ENCODE measurements at places on chromosomes 3 and 15. TPM values are rescaled to one million over a fixed set of nuclear protein-coding genes. Genes with fewer than 3 reads are reported as not detected.
A peak's percentile ranks its signal among the peaks of the same experiment; 100 is the strongest.

GRCh38 chr3:12579456-12579855 is 22.6 kb downstream of the MKRN2 start:
- no peak for DNase-seq

- no peak for DNase-seq
Observed at GRCh38 chr3:3353153-3353552, 173.7 kb upstream of the CRBN start.

Gene CFAP100
- not detected for total RNA-seq

DNA sequence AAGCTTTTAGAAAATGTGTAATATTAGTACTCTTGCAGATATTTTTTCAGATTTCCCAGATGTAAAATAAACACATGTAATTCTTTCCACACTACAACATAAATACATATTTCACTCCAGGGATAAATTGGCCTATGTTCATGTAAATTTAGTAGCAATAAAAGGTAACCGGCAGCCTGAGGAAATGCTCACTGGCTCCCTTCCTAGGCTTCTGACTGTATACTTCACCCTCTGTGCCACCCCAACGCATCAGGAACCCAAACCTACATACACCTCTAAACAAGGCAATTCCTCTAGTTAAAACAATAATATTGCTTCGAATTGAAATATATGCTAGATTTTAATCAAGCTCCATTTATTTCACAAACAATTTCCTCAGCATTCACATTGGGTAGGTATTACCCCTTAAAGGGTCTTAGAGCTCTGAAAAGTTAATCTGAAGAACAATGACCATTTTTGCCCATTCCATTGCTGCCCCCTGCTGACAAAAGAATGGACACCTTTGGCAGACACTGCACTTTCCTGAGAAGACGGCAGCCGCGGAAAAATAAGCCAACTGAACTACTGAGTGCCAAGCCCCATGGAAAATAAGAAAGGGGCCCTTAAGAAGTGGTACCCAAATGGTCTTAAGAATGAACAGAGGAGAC is 212.5 kb downstream of the OSBPL10 start:
- no peak for DNase-seq

GRCh38 chr3:8283193-8283592 is 218.4 kb upstream of the LMCD1 start:
- DNase-seq: no peak

Gene GPR149
- total RNA-seq: not detected

DNA sequence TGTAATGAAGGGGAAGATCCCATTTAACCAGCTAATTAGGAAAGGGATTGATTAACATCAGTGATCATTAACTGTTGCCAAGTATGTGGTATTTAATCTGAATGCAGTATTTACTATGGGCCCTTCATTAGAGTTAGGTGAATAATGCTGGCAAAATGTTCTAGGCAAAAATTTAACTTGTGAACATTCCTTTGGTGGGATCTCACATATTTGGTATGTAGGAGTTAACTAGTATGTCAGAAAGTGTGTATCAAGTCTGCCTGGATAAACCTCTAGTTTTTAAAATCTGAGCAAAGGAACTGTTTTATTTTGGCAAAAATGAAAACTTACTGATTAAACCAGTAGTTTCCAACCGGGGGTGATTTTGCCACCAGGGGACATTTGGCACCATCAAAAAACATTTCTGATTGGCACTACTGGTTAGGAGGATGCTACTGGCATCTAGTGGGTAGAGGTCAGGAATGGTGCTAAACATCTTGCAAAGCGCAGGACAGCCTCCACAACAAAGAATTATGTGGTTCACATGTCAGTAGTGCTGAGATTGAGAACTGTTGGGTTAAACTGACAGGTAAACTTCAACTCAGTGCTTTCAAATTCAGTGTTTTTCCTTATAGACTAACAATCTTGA is 22.5 kb downstream of the LRTM1 start:
- no peak for DNase-seq

DNA sequence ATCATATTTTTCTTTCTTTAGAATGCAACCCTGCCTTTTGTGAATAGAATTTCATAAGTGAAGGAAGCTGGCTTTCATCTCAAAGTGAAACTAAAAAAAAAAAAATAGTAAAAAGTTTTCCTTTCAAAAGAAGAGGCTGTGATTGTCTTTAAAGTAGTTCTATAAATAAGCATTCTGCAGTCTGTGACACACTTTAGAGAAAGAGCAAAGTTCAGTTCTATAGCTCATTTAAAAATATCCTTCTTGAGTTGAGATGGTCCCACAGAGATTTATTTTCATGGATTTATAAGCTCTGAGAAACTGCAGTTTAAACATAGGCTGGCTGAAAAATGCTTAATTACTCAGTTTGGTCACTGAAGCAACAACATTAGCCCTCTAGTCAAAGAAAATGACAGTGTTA is 36.1 kb upstream of the CNTN6 start:
- DNase-seq: no peak

- no peak for DNase-seq
Observed at GRCh38 chr3:100396967-100397366, 3.9 kb downstream of the TOMM70 start.

- no peak for DNase-seq
Observed at GRCh38 chr3:16923112-16923511, 38.4 kb downstream of the PLCL2 start.

Gene UBE3A
- 142 TPM for total RNA-seq

GRCh38 chr3:46303240-46303639 is 50.7 kb upstream of the CCR2 start:
- DNase-seq: no peak

DNA sequence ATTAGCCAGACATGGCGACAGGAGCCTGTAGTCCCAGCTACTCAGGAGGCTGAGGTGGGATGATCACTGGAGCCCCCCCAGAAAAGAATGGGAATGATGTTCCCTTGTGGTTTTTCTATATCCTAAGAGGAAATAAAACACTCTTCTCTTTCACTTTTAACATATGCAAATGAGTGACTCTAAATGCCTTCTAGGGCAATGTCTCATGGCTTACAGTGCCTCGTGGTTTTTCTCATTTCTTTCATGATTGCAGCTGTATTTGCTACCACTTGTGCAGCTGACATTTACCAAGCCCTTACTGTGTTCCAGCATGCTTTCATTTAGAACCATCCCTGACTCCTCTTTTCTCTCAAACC is 26.4 kb downstream of the STOML1 start:
- peak; percentile 58 for DNase-seq

DNA sequence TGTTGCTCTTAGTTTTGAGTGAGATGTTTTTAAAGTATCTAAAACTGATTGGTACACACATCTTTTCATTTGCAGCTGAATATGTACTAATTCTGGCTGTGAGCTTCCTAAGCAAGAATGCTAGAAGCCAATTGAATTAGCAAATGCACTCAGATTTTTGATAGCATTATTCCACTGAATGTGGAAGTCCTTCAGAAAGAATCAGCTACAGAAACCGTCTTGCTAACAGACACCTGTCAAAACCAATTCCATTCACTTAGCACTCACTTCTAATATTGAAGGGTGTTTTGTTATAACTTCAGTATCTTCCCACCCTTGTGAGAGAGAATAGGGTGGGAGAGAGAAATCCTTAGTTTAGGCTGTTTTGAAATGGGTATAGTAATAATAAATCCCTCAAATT is 317.7 kb downstream of the IL5RA start:
- no peak for DNase-seq

- DNase-seq: no peak
Observed at GRCh38 chr3:135447483-135447882, 518.0 kb upstream of the PPP2R3A start.

DNA sequence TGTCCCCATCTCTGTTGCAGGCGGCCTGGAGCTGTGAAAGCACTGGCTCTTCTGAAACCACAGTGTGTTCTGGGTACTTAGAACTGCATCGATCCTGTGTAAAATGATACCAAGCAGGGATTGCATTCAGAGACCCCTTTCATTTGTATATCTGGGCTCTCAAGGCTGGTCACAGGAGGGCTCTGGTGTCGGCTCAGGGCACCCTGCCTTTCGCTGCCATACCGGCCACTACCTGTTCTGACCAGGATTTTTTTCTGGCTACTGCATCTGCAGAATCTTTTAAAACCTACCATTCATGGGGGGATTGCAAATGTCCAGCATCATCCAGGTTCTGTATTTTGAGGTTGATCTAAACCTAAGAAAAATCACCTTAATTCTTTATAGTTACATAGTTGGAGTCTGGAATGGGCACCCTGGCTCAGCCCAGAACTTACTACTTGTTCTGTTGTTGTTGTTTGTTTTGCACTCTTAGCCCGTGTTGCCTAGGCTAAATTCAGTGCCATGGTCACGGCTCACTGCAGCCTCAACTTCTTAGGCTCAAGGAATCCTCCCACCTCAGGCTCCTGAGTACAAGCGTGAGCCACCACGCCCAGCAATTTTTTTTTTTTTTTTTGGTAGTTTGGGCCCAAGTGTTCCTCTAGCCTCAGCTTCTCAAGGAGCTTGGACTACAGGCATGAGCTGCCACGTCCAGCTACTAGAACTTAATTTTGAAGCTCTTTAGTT is 52.7 kb downstream of the TRIM71 start:
- DNase-seq: no peak

DNA sequence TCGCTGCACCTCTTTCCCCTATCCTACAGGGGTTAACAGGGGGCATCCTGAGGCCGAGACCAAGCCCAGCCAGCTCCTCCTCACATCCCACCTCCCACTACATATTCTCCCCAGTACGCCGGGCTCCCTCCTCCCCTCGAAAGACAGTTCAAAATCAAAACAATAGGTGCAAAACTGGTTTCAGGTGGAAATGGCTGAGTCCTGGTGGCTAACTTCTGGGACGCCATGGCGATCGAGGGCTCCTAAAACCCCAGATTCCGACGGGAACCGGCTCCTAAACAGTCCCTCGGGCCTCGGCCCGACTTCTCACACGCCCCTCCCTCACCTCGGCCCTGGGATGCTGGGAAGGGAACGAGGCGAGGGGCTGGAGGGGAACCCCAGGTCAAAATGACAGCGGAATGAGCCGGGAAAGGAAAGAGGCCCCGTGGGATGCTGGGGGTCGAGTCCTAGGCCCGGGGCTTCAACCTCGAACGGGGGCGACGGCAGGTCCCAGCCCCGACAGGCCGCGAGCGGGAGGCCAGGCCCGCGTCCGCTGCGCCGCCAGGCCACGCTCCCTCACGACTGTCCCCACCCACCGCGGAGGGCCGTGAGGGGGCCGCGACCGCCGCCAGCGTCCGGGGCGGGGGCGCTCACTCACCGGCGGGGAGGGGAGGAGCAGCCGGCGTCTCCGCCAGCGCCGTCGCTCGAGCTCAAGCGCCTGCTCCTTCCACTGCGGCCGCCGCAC is 492 bp downstream of the TMCC1 start:
- peak; percentile 83 for DNase-seq

- no peak for DNase-seq
Observed at GRCh38 chr15:26889298-26889898, 22.5 kb downstream of the GABRA5 start.

Gene GOLGA8T
- total RNA-seq: not detected

DNA sequence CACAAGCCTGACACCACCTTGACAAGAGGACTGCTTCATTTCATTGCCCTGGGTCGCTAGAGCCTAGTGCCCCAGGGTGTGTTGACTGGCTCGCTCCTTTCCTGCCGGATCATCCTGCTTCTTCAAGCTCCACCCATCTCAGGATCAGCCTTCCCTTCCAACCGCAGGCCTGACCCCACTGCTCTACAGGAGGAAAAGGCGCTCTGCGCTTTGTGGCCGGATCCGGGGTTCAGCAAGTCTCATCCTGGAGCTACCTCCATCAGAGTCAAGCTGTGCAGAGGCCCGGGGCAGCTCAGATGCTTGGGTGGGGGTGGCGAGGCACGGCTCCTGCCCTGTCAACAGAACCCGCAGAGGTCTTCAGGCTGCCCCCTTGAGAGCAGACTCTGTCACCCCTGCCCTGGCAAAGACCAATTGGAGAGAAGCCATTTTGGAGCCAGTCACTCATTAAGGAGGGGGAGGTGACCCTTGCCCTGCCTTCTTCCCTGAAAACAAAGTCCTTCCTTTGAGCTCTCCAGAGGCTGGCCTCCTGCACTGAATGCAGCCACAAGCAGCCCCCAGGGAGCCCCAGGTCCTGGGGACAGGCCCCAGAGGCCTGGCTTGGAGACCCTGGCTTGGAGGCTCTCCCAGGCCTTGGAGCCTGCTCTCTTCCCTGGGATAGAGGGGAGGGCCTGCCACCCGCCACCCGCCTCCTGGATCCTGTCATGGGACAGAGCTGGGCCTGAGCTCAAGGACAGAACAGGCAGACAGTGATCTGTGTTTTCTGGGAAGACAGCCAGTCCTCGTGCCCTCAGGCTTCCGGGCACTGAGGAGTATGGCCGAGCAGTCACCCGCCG is 80.3 kb downstream of the CPN2 start:
- DNase-seq: peak; percentile 41

DNA sequence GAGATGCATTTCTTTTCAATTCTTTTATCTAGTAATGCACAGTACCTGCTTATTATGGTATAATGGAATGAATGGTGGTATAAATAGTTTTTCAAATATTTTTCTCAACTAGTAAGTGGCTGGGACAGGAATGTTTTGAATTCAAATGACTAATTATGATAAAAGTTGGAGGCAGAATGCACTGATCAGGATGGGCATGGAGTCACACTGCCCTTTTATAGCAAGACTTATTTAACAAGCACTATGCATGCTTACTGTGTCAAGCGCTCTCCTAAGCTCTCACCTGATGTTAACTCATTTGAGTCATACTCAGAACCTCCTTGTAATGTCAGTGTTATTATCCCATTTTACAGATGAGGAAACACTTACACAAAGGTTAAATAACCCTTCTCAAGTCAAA is 221.8 kb downstream of the FEZF2 start:
- DNase-seq: no peak

Gene ATP10A
- 28.9 TPM for total RNA-seq

- DNase-seq: no peak
Observed at GRCh38 chr15:58932710-58933280, 684 bp downstream of the SLTM start.

- no peak for DNase-seq
Observed at GRCh38 chr3:126936853-126937425, 46.0 kb upstream of the PLXNA1 start.

Gene PIK3CA
- 19.5 TPM for total RNA-seq

GRCh38 chr15:100663086-100663914 is 60.9 kb downstream of the ASB7 start:
- no peak for DNase-seq

- DNase-seq: no peak
Observed at GRCh38 chr15:83977992-83978391, 257.6 kb upstream of the GOLGA6L4 start.

DNA sequence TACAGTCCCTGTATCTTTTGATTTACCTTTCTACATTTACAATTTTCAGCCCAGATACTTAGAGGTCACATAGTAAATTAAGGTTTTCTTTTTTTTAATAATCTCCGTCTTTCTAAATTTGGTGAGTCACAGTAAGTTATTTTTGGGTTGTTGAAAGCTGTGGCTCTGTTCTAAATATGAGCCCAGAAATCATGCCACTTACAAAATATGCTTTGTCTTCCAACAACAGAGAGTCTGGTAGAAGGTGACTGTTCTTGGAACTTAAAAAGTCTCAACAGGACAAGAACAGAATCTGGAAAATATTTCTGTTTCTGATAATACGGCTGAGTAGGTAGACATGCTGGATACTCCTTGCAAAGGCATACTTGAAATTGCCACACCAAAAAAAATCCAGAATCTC is 16.0 kb downstream of the GOLGA8S start:
- DNase-seq: no peak

GRCh38 chr15:28037969-28038590 is 61.0 kb downstream of the OCA2 start:
- DNase-seq: no peak

GRCh38 chr3:101228441-101228840 is 91.9 kb downstream of the IMPG2 start:
- DNase-seq: no peak

Gene CPNE9
- not detected for total RNA-seq

Gene SIDT1
- 16.6 TPM for total RNA-seq

GRCh38 chr3:152335273-152335672 is 66.5 kb downstream of the MBNL1 start:
- no peak for DNase-seq

Gene UTS2B
- not detected for total RNA-seq

GRCh38 chr3:16085884-16086608 is 88.4 kb upstream of the GALNT15 start:
- no peak for DNase-seq
